ENCODE measurements at places on chromosomes 7 and 10.
A peak's percentile ranks its signal among the peaks of the same experiment; 100 is the strongest.

- DNase-seq = no peak
Measured at GRCh38 chr10:25758041-25758457, 176.0 kb upstream of the MYO3A start.

DNA sequence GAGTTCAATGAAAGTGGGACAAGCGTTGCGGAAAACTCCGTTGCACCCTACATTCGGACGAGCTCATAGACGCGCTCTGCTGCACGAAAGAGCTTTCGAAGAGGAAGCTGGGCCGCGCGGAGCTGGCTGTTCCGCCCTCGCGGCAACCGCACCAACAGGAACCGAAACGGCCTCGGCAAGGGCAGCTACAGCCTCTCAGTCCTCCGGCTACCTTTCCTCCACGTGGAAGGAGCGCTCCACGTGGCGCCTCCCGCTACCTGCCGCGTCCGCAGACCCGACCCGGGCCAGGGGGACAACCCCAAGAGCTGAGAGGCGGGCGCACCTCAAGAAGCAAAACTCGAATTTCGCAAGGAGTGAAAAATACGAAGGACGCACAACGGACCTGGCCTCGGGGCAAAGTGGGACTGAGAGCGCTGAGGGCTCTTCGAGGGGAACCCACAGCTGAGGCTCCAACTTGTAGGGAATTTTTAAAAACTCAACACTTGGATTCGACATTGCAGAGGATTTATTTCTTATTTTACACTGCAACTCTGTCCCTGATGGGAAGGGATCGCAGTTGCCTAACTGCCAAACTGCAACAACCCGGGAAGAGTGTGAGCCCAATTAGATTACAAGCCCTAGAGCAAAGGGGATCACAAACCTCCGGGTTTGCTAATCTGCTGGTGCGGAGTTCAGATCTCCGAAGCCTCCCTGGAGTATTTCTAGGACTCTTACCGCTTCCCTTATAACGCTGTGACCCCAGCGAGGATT is 1.4 kb downstream of the HPSE2 start:
- DNase-seq = no peak

DNA sequence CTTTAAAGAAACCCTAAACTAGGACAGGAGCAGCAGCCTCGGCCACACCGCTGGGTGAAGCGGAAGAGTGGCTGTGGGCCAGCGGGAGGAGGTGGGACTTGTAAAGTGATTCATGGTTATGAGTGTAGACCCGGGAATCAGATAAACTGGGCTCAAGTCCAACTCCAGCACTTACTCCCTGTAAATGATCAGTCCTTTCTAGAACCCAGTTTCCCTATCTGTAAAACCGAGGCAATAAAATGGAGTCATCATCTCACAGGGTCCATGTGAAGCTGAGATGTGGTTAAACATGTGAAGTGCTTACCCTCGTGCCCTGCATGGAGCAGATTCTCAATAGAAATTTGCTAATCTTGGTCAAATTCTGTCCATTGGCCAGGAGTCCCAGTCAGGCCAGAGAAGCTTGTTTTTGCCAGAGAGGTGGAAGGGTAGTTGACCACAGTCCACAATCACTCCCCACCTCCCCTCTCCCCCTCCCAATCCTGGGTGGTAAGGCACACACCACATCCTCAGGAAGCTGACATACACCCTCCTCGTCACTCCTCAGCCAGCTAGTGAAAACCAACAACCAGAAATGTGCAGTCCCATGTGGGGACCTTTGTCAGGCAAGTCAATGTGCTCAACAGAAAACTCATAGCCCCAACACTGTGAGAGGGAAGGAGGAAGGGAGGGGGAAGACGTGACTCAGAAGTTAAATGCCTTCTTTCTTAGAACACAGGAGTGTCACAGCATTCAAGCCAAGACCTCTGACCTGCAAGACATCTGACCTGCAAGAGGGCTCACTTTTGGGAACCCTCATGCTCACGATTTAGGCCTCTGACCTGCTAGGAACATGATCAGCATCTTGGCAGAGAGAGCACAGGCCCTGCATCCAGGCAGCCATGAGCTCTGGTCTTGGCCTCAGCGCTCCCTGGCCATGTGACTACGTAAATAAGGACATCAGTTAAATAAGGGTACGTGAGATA is 145.1 kb downstream of the PLXNA4 start:
- no peak for DNase-seq

- no peak for DNase-seq
Measured at GRCh38 chr7:124810605-124811004, 45.0 kb upstream of the GPR37 start.

GRCh38 chr7:30905078-30906012 is 6.3 kb upstream of the AQP1 start:
- no peak for DNase-seq

DNA sequence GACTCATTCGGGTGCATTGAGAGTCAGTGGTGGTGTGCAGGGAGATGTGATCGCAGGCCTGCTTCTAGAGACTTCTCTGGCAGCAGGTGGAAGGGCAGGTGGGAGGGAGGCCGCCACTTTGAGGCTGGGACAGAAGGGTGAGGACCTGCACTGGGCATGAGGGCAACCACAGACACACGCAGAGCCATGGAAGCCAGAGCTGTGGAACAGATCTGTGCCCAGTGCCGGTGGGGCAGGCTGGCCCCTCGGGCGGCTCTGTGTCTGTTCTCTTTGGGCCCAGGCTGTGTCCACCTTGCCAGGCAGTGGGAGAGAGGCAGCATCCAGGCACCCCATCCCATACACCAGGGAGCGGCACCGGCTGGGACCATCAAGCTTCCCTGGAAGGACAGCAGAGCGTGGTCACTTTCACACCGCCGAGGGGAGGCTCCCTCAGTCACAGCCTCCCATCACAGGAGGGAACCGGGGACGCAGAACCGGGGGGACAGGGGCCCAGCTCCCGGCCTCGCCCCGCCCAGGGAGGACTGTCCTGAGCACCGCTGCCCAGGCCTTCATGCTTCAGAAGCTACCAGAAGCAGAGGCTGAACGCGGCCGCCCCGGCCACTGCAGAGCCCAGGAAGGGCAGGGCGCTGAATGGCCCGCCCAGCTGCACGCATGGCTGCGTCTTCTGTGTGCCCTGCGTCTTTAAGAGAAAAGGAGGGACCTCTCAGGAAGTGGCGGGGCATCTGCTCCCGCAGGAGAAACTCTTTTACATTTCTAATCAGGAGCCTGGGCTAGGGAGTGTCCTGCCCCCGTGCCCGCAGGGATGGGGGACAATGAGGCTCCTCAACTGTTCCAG is 32.1 kb downstream of the EN2 start:
- DNase-seq = no peak

DNA sequence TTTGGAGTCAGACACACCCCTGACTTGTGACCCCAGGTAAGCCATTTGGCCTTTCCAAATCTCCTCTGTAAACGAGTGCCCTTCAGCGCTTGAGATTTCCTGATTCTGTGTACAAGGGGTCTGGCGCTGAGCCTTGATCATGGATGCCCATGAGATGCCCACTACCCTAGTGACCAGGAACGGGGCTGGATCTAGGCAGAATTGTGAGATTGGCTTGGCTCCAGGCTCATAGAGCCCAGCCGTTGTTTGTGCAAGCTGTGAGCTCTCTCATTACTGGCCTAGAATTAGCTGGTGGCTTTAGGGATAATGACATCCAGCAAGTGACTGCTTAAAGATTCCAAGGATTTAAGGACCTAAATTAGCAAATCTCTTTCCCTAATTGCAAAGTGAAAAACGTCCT is 84.9 kb downstream of the CAMK1D start:
- no peak for DNase-seq

- DNase-seq = no peak
Measured at GRCh38 chr7:30463405-30464145, 15.0 kb downstream of the NOD1 start.

- no peak for DNase-seq
Measured at GRCh38 chr7:7136466-7137381, 45.6 kb upstream of the C1GALT1 start.

GRCh38 chr10:28533571-28534304 is 820 bp downstream of the WAC start:
- DNase-seq = peak; percentile 60

DNA sequence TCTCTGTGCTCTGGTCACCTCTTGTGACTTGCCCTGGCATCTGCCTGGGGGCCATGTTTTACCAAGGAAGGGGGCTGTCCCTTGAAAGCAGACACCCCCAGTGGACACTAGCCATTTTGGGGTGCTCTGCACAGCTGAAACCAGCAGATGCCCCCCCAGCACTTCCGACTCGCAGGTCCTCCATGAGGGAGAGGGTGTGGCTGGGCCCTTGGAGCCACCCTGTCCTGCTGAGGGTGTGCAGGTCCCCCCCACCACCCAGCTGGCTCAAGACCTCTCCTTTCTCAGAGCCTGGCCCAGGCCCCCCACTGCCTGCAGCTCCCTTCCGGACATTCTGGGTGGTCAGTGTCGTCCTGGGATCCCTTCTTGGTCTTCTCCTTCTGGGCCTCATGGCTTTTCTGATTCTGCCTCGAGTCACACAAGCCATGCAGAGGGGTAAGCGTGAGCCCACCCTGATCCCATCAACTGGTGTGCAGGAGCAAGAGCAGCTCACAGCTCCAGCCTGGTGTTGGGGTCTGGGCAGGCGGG is 12.3 kb downstream of the SCART1 start:
- no peak for DNase-seq

DNA sequence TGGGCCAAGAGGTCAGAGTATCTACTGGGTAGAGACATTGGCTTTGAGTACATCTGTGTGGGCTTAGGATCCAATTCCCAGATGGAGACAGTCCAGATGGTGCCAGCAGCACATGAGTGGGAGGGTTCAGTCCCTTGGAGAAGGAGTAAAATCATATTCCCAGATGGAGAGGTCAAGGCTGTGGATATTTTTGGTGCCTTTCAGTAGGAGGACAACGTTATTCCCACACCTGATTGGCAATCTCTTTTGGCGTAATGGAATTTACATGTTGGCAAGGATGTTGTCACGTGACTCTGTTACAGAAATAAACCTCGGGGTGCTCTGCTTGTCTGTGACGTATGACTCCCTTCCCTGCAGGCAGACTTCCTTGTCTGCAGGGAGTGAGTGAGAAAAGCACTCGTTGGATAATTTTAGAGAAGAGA is 27.6 kb downstream of the NPS start:
- no peak for DNase-seq

Measured in stimulated activated CD4-positive, alpha-beta T cell treated with anti-CD3 and anti-CD28 coated beads, Interleukin-12 subunit alpha, Interleukin-12 subunit beta, amount 100 ng/mL, for 24 hours (primary cell).